Globus pallidus (tissue), 1 donor: ENCODE measurements at places on chromosomes 2 and 18.

DNA sequence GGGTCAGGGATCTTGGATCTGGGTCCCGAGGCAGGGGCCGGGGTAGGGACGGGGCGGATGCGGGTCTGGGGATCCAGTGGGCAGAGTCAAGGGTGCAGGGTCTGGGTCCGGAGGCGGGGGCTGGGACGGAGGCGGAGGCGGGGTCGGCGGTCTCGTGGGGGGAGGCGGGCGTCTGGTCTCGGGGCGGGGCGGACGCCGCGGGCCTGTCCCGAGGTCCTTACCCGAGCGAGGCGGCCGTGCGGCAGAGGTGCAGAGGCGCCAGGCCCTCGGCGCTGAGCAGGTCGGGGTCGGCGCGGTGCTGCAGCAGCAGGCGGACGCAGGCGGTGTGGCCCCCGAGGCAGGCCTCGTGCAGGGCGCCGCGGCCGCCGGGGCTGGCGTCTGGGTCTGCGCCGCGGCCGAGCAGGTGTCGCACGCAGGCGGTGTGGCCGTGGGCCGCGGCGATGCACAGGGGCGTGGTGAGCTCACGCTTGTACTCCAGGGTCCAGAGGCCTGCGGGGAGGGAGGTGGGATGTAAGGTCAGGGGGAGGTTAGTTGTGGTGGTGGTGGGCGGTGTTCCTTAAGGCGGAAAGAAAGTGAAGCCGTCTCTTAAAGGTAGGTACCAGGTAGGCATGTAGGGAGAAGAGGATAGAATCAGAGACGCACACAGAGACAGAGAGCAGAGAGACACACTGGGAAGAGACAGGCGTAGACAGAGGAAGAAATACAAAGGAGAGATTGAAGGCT lies 26.6 kb downstream of the ASB18 start:
- no peak for DNase-seq

DNA sequence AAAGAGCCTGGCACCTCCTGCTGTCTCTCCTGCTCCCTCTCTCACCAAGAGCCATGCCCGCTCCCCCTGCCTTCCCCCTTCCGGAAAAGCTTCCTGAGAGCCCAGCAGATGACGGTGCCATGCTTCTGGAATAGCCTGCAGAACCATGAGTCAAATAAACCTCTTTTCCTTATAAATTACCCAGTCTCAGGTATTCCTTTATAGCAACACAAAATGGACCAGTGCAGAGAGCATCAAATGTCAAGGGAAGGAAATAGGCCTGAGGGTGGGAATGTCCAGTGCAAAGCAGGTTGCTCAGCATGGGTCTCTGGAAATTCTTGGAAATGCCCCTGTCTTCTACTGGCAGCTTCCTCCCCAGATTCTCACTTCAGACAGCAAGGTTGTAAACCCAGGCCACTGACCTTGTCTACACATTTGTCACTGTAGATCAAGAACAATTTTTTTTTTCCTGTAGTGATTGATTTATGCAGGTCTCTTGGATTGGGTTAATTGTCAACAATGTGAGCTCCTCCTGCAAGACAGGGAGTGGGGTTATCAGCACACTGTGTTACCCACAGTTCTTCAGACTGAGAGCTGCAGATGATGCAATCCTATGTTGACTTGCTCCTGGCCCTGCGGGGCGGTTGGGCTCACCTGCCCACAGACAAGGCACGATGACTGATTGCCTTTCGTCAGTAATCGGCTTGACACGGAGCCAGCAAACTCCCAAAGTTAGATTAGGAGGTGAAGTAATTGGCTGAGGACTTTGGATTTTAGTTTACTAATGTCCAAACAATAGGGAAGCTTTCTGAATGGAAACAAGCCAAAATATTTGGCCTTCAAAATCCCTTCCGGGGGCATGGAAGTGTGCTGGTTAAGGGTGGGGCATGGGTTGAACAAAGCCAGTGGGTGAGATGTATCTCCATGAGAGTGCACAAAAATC lies 5.4 kb upstream of the BOD1L2 start:
- no peak for DNase-seq

DNA sequence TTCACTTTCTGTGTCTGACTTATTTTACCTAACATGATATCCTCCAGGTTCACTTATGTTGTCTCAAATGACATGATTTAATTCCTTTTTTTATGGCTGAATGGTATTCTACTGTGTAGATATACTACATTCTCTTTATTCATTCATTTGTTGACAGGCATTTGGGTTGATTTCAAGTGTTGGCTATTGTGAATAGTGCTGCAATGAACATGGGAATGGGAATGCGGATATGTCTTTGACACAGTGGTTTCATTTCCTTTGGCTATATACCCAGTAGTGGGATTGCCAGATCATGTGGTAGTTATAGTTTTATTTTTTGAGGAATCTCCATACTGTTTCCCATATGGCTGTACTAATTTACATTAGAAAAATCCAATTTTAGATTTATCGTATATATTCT lies 195.4 kb upstream of the KLHL14 start:
- no peak for DNase-seq

DNA sequence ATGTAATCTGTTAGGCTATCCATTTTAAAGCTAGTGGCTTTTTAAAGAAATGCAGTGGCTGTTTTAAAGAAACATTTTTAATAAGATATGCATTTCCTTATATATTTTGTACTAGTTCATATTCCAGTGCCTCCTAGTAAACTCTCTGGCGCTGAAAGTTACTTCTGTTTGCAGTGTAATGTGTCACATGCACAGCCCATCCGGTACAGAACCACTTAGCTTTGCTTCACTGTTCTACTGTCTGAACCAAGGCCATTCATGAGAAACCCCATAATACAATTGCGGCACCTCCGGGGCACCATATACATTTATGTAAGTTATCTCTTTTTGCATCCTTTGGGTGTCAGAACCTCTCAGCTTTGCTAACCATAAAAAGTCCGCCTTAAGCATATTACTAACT lies 114.6 kb upstream of the KCTD1 start:
- no peak for DNase-seq

GRCh38 chr2:191039616-191040015 lies 25.6 kb upstream of the STAT1 start:
- no peak for DNase-seq

DNA sequence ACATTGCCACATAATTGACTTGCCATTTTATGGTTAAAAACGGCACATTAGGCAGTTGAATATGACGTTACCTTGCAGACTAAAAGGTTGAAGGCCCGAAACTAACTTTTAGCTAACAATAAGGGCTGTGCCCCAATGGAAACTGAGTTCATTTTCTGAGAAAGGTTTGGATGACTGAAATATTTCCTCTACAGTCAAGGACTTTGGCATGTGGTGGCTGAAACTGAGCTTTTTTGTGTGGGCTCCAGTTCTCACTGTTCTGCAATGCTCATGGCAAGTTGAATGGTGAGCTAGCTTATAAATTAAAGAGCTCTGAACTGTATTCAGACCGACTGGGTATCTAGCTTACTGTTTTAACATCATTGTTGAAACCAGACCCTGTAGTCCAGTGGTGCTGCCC lies 23.8 kb upstream of the TXNDC2 start:
- no peak for DNase-seq

DNA sequence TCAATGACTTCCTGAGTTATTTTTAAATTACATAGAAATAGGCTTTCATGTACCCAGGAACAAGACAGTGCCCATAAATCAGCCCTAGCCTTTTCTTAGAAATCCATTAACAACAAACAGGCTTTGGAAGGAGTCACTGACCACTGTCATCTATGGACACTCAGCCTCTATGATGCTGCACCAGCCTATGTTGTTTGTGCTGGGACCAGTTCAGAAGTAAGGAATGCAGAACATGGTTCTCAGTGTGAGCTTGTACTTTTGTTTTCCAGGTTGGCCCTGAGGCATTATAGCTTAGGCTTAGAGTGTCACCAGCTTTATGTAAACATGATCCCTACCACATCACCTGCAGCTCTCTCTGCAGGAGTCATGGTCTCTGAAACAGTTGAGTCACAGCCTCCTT lies 335.7 kb upstream of the CDH7 start:
- DNase-seq: no peak

DNA sequence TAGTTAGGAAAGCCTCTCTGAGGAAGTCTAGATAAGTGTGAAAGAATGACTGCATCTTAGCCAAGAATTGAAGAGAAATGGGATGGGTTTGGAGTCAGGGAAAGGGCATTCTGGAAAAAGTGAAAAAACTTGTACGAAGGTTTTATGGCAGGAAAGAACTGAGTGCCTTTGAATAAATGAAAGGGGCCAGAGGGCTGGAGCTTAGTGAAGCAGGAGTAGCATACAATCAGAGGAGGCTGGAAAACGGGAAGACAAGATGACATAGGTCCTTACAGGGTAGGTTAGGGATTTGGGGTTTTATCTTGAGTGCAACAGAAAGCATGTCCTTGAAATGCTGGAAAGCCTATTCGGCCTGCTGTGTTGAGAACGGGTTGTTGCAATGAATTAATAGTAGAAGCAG lies 152.6 kb upstream of the RND3 start:
- no peak for DNase-seq

GRCh38 chr2:36366491-36367120 lies 11.0 kb downstream of the CRIM1 start:
- DNase-seq: no peak

DNA sequence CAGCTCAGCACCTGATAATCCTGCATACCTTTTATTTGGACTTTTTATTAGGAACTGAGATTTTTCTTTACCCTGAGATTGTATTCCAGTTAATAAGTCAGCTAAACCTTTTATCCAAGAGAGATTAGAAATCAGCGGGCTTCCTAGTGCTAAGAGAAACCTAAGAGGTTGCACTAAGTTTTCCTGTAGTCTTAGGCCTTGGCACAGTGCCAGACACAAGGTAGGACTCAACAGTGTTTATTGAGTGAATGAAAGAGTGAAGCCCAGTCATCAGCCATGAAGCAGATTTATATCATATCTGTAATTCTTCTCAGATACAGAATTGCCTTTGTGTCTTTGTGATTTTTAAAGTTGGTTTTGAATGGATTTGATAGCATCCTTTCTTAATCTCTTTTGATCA lies 13.6 kb downstream of the OTX1 start:
- no peak for DNase-seq

DNA sequence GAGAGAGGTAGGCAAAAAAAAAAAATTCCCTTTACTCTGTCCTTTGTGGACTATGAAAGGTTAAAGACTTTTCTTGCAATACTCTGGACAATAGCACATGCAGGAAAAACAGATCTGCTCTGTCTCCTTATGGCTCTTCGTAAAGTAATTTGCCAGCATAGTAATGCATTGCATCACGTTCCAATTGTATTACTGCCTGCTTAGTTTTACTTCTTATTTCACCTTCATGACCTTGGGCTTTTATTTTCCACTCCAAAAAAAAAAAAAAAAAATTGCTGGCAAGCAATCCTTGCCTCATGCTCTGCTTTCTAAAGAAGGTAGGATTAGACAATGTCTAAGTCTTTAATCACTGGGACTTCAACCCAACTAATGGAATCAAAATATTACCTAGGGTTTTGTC lies 1802.7 kb downstream of the SUCLG1 start:
- no peak for DNase-seq

DNA sequence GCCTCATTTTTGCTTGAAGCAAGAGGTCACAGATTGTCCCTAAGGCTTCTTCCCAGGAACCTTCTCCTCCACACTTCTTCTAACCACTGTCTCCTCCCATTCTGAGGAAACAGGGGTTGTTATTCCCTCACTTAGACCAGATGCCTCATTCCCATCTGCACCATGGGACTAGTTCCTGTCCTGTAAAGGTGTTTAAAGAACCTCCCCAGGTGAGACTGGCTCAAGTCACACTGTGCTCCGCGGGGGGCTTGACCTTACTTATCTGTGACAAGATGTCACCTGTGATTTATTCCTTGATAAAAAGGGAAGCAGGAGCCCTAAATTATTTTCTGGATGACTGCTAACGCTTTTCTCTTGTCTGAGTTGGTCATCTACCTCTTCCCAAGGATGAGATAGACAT lies 8.2 kb upstream of the CDH2 start:
- no peak for DNase-seq

DNA sequence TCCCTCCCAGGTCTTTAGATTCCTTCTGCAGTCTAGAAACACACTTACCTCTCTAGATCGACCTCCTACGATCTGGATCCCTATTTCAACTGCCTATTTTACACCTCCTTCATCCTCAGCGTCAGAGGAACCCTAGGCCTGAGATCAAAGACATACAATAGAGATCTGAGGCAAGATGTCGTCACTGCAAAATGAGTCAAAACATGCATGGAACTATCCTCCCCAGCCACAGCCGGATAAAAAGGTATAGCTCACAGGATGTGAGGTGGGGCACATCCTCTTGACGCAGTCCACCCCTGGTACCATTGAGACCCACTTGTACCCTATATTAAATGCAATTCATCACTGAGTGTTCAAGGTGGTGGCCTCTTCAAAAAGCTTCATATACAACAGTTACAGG lies 63.7 kb upstream of the DNAJC10 start:
- DNase-seq: no peak

DNA sequence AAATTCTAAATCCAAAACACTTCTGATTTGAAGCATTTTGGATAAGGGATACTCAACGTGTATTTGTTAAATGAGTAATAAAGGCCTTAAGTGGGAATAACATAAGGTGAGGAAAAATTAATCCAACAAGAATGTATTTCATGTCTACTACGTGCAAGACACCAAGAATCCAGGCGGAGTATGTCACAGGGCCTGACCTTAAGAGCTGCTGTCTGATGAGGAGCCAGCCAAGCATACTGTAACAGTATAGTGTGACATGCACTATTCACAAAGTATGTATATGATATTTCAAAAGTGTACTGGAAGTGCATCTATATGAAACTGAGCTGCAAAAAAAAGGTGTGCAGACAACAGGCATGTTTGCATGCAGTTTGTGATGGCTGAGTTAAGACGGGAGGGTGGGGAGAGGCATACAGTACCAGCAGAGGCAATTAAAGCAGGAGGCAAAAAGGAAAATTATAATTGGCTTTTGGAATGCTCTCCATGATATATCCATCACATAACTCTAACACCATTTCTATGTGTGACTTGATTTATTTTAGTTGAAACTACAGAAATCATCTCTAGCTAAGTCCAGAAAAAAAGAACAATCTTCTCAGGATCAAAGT lies 18.2 kb downstream of the IWS1 start:
- no peak for DNase-seq

GRCh38 chr2:84888401-84889276 lies 7.8 kb upstream of the TRABD2A start:
- peak; percentile 54 for DNase-seq

DNA sequence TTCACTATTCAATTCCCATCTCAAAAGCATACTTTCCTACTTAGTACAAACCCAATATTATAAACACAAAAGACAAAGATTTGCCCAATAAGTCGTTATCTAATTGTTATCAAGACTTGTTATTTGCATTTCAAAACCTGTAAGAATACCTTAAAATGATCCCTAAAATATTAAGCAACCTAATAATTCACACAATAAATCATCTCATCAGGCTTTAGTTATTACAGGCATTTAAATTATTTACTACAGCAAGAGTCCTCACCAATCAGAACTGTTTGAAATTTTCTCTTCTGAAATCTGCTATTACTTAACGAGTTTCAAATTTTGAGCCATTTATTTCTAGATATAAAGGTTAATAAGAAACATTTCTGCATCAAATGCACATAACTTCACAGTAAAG lies 1.6 kb downstream of the CCDC88A start:
- DNase-seq: no peak
